Left renal cortex interstitium (tissue), 4 donors: ENCODE measurements at places on chromosomes 7 and 10.

GRCh38 chr7:85090143-85090542 lies 96.7 kb downstream of the SEMA3D start:
- no peak for DNase-seq

DNA sequence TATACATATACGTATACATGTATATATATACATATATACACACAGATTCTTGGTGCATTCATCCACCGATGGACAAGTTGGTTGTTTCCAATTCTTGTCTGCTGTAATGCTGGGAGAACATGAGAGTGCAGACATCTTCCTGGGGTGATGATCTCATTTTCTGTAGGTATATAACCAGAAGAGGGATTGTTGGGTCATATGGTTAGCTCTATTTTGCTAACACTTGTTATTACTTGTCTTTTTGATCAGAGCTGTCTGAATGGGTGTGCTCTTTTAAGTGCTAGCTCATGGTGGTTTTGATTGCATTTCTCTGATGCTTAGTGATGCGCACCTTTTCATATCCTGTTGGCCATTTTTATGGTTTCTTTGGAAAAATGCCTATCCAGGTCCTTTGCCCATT lies 106.4 kb downstream of the TAX1BP1 start:
- no peak for DNase-seq

DNA sequence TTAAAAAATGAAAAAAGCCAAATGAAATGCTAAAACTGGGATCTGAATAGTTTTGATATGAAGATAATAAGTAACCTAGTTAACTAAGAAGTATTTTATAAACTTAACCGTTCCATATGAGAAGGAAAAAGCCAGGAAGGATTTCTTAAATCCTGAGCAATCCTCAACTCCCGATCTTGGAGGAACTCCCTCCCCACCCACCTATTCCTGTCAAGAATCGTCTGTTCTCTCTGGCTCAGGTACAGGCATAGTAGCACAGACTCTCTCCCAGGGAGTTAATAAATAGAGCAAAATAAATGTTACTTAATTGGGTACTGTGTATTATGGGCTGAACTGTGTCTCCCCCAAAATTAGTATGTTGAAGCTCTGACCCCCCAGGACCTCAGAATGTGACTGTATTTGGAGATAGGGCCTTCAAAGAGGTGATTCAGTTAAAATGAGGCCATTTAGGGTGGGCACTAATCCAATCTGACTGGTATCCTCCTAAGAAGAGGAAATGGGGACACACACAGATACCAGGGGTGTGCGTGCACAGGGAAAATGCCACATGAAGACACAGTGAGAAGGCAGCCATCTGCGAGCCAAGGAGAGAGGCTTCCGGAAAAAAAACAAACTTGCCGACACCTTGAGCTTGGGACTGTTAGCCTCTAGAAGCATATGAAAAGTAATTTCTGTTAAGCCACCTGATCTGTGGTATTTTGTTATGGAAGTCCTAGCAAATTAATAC lies 28.7 kb downstream of the PUS7 start:
- DNase-seq = no peak

DNA sequence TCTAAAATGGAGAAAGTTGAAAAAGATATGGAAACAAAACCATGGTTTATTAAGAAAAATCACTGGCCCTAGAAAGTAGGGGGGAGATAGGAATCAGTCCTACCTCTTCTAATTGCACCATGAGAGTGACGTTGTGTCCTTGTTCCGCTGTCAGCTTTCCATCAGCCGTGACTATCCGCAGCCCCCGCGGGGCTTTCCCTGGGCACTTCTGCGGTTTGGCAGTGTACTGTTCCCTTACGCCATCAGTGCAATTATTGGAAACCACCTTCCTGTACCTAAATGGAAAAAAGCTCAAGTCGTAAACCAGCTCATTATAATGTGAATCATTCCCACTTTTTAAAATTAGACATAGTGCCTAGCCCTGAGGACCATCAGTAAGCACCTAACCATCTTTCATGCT lies 512.2 kb downstream of the SORCS1 start:
- no peak for DNase-seq

DNA sequence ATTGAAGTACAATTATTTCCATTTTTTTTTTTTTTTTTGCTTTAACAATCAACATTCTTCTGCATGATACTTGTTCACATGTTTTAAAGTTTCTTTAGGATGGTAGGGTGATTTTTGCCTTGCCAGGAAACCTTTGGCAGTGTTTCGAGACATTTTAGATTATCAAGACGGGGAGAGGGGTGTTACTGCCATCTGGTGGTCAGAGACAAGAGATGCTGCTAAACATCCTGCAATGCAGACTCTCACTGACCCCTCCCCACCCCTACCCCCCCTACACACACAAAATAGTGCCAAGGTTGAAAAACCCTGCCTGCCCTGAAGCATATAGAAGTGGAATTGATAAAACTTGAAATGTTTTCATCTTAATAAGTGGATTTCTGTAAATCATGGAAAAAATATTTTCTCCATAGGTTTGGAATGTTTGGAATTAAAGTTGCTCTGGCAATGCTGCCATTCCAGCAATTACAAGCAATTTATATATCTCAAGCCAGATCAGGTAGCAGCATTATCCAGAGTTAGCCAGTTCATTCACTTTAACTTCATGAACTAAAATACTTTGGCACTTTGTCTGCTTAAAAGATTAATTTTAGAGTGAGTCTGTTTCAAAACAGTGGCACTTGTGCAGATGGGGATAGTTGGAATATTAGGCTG lies 62.1 kb downstream of the SDHAF3 start:
- peak; percentile 22 for DNase-seq

DNA sequence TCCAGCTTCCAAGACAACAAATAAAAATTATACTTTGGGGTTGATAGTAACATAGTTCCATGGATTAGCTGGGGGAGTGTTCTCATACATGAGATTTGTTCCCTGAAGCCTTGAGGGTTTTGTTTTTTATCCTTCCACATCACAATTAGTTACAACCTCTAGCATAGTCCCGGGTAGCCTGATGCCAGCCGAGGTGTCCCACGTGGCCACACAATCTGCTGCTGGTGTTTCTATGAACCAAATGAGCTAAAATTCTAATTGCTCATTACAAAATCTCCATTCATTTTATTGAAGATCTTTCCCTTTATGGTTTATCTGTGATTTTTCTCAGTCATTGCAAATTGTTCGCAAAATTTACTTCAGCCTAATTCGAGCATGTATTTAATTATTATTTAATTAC lies 84.7 kb downstream of the CACNA2D1 start:
- DNase-seq = no peak

- no peak for DNase-seq
These were observed 551.8 kb upstream of the GALNT17 start for GRCh38 chr7:70580161-70580560.

GRCh38 chr10:128686630-128687278 lies 560.5 kb upstream of the MKI67 start:
- no peak for DNase-seq

GRCh38 chr10:121245754-121246153 lies 352.5 kb downstream of the FGFR2 start:
- DNase-seq = no peak

- no peak for DNase-seq
These were observed 36.6 kb downstream of the TRUB1 start for GRCh38 chr10:114974625-114975024.

GRCh38 chr10:8102708-8103401 lies 48.4 kb downstream of the GATA3 start:
- no peak for DNase-seq

DNA sequence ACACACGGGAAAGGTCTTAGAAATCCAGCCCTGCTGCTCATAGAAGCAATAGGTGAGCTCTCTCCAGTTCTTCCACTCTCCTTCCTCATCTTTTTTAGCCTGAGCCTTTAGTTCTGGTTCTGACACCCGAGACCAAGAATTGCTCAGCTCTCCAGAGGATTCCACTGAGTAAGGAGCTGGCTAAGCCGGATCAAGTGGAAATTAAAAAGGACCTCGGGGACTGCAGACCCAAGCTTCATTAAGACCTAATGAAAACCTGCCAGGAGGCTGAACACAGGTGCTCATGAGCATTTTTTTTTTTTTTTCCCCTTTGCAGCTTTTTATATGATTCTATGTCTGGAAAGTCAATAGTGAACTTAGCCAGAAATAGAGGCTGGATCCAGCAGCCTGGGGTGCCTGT lies 1176.0 kb upstream of the AUTS2 start:
- DNase-seq = no peak

GRCh38 chr10:125217990-125218675 lies 57.8 kb upstream of the CTBP2 start:
- DNase-seq = no peak

DNA sequence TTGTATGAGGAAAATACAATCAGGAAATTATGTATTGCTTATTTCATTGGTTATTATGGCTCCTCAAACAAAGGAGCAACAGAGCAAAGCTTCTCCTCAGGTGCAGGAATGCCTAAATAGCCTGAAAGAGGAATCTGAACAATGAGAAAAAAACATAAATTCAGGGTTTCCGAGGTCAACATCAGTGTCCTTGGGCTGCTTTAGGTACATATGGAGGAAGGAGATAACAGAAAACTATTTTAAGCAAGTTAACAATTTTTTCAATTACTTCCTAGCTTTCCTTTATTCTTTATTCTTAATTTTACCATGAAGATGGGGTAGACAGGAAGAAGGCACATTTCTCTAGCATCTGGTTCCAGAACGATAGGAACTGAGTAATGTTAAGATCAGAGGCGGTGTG lies 14.0 kb downstream of the SLC16A9 start:
- no peak for DNase-seq

DNA sequence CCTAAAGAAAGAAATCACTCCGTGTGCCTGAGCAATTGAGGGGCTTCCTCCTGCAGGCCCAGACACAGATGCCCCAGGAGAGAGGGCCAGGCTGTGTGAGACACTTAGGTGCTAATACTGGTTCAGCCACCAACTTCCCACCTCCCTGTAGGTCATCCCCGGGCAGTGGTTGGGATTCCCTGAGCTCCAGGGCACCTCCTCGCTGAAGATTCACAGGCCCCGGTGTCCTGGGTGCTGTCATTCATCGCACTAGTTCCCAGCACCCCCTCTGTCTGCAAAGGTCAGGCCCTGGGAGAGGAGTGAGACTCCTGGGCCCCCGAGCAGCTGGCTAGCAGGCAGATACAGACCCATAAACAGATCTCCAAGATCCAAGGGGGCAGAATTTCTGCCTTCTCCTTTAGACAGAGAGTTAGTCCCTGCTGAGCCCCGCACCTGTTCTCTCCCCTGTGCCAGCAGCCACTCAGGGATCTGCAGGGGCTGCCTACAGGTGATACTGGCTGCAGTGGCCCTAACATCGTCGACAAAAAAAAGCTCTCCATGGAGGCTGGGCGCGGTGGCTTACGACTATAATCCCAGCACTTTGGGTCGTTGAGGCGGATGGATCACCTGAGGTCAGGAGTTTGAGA lies 38.2 kb upstream of the GTF2I start:
- DNase-seq = no peak

DNA sequence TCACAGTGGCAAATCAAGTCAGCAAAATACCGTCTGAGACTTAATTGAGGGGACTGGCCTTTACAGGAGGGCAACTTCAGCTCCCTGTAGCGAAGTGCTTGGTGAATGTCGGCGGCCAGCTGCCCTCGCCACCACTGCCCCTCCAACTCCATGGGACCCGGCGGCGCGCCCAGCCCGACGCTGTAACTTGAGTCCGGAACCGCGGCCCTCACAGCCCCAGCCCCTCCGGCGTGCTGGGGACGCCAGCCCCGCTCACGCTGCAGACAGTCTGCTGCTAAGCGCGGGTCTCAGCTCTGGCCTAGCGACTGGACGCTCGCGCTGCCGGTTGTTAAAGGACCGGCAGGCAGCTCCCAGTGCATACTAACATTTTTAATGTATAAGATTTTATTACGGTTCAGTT lies 113.4 kb upstream of the NUPR2 start:
- peak; percentile 6 for DNase-seq

GRCh38 chr10:474406-474805 lies 215.1 kb downstream of the DIP2C start:
- DNase-seq = no peak

DNA sequence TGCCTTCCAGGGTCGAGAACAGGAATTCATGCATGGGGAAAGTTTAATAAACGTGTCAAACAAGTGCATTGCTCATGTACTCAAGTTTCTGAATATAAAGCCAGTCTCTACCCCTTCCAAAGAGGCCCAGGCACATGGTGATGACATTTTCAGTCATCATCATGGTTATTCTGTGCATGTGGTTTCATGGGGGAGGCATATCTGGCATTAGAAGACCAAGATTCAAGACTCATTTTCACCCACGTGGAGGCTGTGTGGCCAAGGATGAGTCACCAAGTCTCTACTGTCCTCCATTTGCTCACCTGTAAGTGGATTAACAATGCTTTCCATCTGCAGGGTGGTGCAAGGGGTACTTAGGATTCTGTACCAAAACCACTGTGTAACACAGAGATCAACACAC lies 34.0 kb upstream of the CNPY1 start:
- DNase-seq = no peak

DNA sequence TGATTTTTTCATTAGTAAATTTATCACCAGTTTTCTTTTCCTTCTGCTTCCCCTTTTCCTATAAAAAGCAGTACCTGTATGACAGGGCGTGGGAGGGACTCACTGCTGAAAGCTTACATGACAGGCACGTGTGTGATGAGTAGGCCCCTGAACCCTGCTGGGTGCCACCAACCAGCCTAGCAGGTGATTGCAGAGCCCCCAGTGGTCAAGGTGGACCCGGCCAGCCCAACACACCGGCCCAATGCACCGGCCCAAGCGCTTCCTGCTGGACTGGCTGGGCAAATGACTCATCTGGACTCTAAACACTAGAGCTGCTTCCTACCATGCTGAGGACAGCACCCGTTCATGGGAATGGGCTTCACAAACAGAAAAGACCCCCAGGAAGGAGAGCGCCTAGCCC lies 89.8 kb upstream of the TMEM72 start:
- DNase-seq = no peak

- DNase-seq = no peak
These were observed 31.8 kb upstream of the HMX3 start for GRCh38 chr10:123103944-123104343.

DNA sequence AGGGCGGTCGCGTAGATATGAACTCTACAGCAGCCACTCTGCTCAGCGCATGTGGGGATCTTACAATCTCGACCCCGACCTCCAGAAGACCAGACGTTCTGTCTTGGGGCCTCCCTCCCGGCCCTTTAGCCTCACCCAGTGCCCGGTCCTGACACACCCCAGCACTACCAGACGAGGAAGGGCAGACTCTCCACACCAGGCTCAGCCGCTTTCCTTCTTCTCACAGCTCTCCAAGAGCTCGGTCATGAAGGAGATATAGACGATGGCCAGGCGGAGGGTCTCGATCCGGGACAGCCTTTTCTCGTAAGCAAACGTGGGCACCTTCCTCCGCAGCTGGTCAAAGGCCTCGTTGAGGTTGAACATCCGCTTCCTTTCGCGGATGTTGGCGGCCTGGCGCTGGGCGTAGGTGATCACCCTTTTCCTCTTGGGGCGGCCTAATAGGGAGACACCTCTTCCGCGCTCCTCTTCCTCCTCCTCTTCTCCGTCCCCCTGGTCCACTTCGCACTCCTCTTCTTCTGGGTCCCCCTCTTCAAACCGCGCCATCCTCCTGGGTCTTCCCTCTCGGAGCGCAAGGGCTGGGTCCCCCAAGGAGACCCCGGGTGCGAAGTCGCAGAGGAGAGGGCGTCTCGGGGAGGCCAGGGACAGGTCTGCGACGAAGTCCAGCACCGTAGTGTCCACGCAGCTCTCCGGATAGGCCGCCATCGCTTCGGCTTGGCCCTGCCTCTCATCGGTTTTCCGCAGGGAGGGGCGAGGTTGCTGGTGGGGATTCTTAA lies at the start of gene FERD3L:
Gene FERD3L (minus strand): TSS at position 761 of the 773 bp plus-strand sequence. CDS start 59 bp downstream, at position 702.
- no peak for DNase-seq

GRCh38 chr7:141590666-141591065 lies 39.5 kb downstream of the AGK start:
- no peak for DNase-seq
